H7 (cell line): ENCODE measurements at places on chromosomes 4 and X.
A peak's percentile ranks its signal among the peaks of the same experiment; 100 is the strongest.

DNA sequence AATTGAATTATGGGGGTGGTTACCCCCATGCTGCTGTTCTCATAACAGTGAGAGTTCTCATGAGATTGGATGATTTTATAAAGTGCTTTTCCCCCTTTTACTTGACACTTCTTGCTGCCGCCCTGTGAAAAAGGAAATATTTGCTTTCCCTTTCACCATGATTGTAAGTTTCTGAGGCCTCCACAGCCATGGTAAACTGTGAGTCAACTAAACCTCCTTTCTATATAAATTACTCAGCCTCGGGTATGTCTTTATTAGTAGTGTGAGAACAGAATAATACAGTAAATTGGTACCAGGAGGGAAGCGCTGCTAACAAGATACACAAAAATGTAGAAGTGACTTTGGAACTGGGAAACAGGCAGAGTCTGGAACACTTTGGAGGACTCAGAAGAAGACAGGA, 1070.8 kb downstream of the FAM133A start:
- DNase-seq, result no peak

- DNase-seq, result peak; percentile 86
Observed at GRCh38 chr4:2069161-2069971, 10.2 kb downstream of the NAT8L start.

DNA sequence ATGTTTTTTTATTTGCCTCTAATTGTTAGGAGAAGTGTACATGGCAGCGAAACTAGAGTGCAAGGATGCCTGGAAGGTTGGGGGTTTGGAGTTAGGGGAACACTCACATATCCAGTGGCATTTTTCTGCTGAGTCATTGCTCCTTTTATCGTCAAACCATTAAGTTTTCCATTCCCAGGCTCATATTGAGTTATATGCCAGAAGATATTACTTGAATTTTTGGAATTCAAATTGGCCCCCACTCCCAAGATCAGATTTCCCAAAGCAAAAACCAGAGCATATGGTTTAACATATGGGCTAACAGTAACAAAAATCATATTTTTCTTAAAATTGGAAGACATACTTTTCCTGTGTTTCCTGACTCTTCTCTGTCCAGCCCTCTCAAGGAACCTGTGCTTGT, 152.7 kb downstream of the FSTL5 start:
- DNase-seq, result no peak

DNA sequence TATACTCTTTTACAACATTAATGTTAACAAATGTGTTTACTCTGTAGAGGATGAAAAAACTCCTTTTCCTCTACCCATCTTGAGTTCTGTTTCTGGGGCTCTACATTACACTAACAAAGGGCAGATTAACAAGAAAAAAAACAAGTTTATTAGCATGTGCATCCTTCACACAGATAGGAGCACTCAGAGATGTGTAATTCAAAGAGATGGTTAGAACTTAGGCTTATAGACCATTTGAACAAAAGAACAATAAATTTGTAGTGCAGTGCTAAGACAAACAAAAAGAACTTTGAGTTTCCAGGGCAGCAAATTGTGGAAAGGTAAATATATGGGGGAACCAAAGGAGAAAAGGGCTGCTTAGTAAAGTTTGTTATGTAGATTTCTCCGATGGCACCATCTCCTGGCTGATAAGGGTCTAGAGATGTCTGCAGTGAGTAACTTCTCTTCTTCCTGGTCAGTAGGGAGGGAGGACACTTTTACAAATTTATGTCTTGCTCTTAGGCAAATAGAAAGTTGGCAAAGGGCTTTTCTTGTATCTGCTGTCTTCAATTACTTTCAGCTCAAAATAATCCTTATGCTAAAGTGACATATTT, 1249.9 kb upstream of the TENM3 start:
- peak; percentile 17 for DNase-seq

GRCh38 chr4:85407546-85407945, 67.4 kb upstream of the ARHGAP24 start:
- no peak for DNase-seq

- no peak for DNase-seq
Observed at GRCh38 chr4:35342833-35343232, 901.5 kb downstream of the ARAP2 start.

- no peak for DNase-seq
Observed at GRCh38 chr4:47744253-47744652, 93.6 kb downstream of the CORIN start.

GRCh38 chrX:101595739-101596419, 21.9 kb downstream of the ARMCX6 start:
- DNase-seq, result peak; percentile 57

- peak; percentile 82 for DNase-seq
Observed at GRCh38 chrX:16786791-16787735, 797 bp downstream of the TXLNG start.

- no peak for DNase-seq
Observed at GRCh38 chr4:2324891-2325290, 63.0 kb upstream of the MXD4 start.

DNA sequence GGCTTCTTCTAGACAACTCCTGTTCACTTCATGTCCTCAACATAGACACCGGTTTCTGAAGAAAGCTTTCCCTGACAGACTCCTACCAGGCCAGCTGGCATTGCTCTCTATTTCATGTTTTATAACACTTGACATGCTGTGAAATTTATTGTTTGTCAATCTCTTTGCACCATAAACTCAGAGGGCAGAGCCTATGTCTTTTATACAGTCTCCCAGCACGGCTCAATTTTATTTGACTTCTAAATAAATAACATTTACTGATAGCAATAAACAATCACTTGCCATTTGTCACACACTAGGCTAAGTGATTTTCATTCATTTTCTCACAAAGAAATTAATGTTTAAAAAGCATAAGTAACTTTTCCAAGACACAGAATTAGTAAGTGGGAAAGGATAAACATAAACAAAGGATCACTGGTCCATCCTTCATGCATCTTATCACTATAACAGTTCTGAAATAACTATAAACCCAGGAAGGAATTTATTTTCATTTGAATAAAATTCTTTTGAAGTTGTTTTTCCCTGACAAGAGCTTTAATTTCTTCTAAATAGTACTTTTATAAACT, 577.6 kb downstream of the TECRL start:
- DNase-seq, result no peak

DNA sequence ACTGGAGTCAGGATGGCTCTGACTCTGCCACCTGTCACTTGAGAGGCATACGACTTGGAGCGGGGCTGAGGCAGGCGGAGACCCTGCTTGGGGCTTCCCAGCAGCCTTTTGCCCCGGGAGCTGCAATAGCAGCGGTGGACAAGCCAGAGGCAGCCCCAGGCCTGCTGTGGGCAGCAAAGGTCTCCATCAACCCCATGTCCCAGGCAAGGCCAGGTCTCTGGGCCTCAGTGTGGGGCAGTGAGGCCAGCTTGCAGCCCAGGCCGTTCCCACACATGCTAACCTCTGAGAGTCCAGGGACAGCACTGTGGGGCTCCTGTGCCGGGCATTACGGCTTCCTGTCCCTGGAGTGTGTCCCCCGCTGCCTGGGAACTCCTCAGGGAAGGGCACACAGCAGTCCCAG, 53.0 kb downstream of the FAM53A start:
- DNase-seq, result no peak

GRCh38 chrX:56975611-56976010, 19.7 kb downstream of the SPIN3 start:
- DNase-seq, result no peak

DNA sequence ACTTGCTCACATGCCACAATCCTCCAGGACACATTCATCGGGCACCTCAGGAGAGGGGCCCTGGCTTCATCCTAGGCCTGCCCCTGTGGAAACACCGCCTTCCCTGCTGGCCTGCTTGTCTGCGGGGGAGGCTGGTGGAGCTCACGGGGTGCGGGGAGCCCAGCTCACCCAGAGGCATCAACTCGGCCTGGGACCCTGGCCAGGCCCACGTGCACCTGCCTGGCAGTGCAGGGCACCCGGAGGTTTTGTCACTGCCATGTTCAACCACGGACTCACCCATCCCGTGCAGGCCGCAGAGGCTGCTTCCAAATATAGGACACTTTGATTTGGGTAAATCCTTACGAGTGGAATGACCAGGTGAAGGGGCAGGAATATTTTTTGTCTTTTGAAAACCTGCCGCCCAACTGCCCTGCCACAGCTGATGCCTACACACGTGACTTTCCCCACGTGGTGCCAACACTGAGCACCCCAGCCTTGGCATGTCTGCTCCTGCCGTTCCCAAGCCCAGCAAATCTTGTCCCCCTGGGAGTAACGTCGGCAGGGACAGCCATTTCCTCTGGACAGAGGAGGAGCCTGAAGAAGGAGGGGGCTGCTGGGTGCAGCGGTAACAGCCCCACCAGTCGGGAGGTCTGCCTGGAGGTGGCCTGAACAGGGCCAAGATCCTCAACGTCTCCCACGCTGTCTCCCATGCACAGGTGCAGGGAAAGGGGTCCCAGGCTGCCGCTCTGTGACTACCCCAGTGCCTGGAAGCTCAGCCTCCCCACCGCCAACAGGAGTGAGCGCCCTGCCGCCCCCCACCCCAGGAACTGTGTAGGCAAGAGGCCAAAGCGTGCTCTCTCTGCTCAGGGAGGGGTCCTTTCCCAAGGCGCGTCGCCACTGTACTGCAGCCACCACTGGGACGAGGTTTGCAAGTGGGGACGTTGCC, 8.5 kb downstream of the MXD4 start:
- peak; percentile 44 for DNase-seq

DNA sequence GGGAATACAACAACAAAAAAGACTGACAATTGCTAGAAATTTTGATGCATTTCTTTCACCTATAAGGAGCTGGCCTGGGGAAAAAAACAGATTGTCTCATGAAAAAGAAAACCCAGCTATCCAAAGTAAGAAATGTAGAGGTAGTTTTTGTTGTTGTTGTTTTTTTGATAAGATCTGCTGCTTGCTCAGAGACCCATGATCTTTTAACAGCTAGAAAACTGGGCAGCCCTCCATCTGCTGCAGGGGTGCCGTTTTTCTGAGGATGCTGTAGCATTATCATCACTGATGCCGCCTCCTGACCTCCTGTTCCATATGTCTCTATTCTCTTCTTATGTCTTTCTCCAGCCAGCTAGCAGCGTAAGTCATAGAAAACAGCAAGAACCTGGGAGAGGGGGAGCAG, 98.3 kb downstream of the BMPR1B start:
- no peak for DNase-seq

DNA sequence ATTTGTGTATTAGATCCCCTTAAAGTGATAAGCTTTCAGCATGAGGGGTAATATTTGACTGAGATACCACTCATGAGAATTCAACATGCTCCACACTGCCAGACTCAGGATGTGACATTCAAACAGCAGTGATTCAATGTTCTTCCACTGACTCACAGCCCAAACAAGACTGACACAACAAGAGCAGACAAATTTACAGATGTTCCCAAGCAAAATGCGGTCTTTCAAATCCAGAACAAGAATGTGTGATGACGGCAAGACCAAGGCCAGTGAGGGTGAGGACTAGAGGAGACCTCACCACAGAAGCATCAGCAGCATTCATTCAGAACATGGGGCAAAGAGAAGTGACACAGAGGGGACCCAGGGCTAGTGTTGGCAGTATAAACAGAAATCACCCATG, 99.3 kb upstream of the GRIA3 start:
- DNase-seq, result no peak

DNA sequence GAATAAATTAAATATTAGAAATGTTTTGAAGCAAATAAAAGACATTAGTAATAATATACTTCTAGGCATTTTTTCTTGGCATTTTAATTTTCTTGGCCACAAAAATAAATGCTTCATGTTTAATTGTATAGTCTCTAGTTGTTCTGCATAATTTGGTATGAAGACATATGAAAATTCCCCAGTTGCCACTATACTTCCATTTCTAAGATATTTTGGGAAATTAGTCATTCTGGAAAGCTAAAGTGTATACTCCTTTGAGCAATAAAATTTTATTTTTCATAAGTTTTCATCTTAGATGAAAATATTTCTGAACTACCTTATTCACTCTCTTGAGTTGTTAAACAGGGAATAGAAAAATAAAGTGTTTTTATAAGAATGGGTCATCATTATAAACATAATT, 13.8 kb downstream of the HDX start:
- no peak for DNase-seq

DNA sequence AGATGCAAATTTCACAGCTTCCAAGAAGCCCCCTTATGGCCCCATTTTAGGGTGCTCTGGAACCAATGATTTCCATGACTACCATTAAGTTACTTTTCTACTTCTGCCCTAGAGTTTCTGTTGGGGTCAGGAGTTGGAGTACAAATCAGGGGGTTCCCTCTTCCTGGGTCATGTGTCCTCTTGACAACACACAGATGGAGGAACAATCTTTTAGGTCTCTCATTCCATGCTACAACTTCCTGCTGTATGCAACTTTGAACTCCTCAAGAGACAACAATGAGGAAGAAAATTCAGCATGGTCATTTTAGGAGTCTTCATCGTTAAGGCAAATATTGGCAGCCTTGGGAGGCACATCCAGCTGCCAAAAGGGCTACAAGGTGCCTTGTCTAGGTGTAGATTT, 79.7 kb downstream of the SEL1L3 start:
- no peak for DNase-seq

GRCh38 chr4:157713342-157713741, 459.5 kb downstream of the GASK1B start:
- DNase-seq, result no peak

- no peak for DNase-seq
Observed at GRCh38 chr4:177964693-177965168, 522.5 kb upstream of the AGA start.
